ENCODE measurements at places on chromosomes 1 and 21.

GRCh38 chr1:224377676-224378006, 21.0 kb downstream of the CNIH4 start:
- no peak for DNase-seq

GRCh38 chr1:81690676-81691453, 109.9 kb upstream of the ADGRL2 start:
- no peak for DNase-seq

- no peak for DNase-seq
These were observed 2.8 kb downstream of the CD48 start for GRCh38 chr1:160708801-160709200.

DNA sequence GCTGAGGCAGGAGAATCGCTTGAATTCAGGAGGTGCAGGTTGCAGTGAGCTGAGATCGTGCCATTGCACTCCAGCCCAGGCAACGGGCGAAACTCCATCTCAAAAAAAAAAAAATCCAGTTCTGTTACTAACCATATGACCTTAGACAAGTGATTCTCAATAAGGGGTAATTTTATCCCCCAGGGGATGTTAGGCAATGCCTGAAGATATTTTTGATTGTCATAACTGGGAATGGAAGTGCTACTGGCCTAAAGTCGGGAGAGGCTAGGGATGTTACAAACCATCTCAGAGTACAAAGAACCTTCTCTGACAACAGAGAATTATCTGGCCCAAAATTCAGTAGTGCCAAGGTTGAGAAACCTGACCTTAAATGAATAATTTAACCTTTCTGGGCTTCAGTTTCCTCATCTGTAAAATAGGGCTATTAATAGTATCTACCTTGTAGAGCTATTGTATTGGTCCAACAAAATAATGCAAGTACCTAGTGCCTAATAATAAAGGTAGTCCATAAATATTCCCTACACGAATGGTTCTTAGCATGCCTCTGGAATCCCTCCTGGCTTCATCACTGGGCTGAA, 5.8 kb upstream of the LMNA start:
- DNase-seq: no peak

DNA sequence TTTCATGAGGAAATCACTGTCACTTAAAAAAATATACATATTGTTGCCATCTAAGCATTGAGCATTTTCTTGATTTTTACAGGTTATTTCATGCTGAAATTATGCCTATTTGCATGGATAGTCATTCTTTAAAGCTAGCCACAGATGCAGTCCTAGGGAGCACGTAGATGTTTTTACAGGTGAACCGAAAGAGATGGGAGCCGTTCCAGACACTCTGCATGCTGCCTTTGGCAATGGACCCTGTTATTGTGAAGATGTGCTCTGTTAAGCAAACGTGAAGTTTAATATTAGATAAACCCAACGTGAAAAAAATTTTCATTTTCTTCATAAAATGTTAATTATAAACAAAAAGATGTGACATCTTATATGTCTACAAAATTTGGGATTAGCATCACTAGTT, 7.1 kb downstream of the PROX1 start:
- DNase-seq: no peak
